ENCODE measurements at places on chromosomes 1 and 21. TPM values are rescaled to one million over a fixed set of nuclear protein-coding genes. Genes with fewer than 3 reads are reported as not detected.

The PRAMEF7 gene
- not detected for total RNA-seq

DNA sequence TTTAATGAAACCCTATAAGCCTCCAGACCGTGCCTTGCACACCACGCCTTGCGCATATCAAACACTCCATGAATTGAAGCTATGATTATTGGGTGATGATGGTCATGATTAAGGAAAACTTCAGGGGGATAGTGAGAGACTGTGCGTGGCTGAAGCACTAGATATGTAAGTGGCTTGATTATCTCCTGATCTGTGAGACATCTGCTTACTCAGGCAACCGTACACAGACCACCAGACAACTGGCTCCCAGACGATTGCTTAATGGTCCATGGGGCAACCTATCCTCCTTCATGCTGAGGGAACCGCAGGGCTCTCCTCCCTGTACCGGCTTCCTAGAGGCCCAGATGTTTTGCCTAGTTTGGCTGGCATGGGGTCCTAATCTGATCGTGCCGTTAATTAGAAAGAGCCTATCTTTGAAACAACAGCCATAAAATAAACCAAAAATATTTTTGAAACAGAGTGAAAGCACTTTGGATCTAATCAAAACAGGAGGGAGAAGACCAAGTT, 51.6 kb downstream of the IRF2BP2 start:
- no peak overlapping the region for H3K27ac ChIP-seq
- peak; percentile 32 for DNase-seq
- H3K27me3 ChIP-seq: no peaks in the 10 kb centered on the region
- H3K36me3 ChIP-seq: no peaks in the 10 kb centered on the region

DNA sequence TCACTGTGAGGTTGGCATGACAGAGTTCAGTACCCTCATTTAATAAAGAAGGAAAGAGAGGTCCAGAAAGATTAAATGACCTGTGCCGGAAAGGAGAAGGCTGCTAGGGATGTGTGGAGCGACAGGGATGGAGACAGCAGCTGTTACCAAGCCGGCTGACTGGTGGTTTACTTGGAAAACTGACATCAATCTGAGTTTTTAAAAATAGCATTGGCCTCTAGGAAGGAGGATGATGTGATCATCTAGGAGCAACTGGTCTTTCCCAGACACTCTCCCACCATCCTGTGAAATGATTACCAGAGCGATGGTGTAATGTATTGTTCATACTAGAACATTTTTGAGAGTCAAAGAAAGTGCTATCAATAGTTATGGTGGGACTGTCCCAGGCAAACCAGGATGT, 154.4 kb downstream of the ZSCAN20 start:
- no peaks in the 10 kb centered on the region for H3K4me1 ChIP-seq
- H3K4me3 ChIP-seq: no peak overlapping the region
- no peak for DNase-seq
- no peak overlapping the region for H3K27ac ChIP-seq
- no peaks in the 10 kb centered on the region for H3K36me3 ChIP-seq

DNA sequence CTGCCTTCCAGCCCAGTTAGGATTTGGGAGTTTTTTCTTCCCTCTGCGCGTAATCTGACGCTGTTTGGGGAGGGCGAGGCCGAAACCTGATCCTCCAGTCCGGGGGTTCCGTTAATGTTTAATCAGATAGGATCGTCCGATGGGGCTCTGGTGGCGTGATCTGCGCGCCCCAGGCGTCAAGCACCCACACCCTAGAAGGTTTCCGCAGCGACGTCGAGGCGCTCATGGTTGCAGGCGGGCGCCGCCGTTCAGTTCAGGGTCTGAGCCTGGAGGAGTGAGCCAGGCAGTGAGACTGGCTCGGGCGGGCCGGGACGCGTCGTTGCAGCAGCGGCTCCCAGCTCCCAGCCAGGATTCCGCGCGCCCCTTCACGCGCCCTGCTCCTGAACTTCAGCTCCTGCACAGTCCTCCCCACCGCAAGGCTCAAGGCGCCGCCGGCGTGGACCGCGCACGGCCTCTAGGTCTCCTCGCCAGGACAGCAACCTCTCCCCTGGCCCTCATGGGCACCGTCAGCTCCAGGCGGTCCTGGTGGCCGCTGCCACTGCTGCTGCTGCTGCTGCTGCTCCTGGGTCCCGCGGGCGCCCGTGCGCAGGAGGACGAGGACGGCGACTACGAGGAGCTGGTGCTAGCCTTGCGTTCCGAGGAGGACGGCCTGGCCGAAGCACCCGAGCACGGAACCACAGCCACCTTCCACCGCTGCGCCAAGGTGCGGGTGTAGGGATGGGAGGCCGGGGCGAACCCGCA, at the start of gene PCSK9:
TSS of gene PCSK9 (plus strand) at position 207 of the 741 bp plus-strand sequence. CDS start at position 497, 290 bp downstream.
- peaks cover 15% of the 10 kb centered on the region for H3K4me1 ChIP-seq
- H3K27ac ChIP-seq: peak within 1 kb of the TSS; percentile 87
- DNase-seq: peak; percentile 79
- no peaks in the 10 kb centered on the region for H3K27me3 ChIP-seq
- H3K4me3 ChIP-seq: peak within 1 kb of the TSS; percentile 67

The LUZP1 gene
- 5.9 TPM for total RNA-seq

DNA sequence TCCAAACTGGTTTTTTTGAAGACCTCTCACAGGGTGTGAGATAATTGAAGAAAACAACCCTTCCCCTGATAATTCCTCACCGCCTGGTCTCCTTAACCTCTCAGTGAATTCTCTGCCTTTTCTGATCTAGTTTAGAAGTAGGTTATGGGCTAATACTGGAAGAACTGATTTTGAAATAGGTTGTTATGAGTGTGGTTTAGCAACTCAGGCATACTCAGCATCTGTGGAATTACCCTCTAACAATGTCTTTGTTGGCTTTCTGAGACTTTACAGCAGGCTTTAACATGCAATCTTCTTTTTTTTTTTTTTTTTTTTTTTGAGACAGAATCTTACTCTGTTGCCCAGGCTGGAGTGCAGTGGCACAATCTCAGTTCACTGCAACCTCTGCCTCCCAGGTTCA, 10.3 kb upstream of the PLD5 start:
- no peaks in the 10 kb centered on the region for H3K36me3 ChIP-seq
- H3K27ac ChIP-seq: no peak overlapping the region
- DNase-seq: no peak
- no peaks in the 10 kb centered on the region for H3K4me1 ChIP-seq
- H3K27me3 ChIP-seq: no peaks in the 10 kb centered on the region
- H3K4me3 ChIP-seq: no peak overlapping the region

DNA sequence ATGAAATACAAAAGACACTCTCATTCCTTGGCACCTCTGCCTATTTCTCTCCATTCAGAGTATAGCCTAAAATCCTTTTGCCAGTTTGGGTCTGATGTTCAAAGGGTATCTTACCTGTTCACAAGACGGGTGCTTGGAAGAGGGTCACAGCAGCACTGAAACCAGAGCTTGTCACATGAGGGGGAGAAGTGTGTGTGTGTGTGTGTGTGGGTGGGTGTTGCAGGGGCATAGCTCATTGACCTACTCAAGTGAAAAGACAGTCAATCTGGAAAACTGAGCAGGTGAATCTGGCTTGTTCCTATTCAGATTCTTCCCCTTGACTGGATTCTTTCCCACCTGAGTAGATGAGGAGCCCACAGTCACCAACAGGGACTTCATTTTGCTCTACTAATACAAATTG, 63.9 kb downstream of the KCTD3 start:
- peaks cover 5% of the 10 kb centered on the region for H3K36me3 ChIP-seq
- H3K27me3 ChIP-seq: no peaks in the 10 kb centered on the region
- H3K27ac ChIP-seq: no peak overlapping the region

GRCh38 chr1:201881617-201882016, 7.1 kb upstream of the SHISA4 start:
- no peak for DNase-seq
- no peaks in the 10 kb centered on the region for H3K36me3 ChIP-seq
- H3K4me1 ChIP-seq: peaks cover 6% of the 10 kb centered on the region
- no peak overlapping the region for H3K27ac ChIP-seq
- no peak overlapping the region for H3K4me3 ChIP-seq
- H3K27me3 ChIP-seq: no peaks in the 10 kb centered on the region

DNA sequence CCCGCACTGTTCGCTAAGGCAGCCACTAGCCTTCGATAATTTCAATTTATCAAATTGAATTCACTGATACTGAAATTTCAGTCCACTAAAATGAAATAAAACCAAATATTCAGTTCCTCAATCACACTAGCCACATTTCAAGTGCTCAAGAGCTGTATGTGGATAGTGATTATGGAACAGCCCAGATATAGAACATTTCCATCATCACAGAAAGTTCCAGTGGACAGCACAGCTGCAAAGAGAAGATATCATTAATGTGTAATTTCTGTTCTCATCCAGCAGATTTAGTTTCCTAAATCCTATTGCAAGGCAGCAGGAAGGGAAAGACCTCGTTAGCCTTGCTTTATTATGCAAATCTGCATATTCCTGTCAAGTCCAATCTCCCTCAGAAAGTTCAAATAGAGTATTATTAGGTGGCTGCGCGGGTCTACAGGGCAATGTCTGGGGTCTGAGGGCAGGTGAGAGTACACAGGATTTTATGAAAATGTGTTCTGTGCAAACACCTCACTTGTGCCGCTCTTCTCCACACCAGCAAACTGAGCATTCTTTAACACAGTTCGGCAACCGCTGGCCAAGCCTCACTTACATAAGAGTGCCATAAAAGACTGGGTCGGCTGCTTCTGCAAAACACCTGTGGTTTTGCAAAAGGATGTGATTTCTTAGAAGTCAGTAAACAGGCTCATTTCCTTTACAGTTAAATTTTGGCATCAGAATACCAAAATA, 22.4 kb downstream of the CAPZB start:
- H3K27ac ChIP-seq: no peak overlapping the region
- DNase-seq: no peak
- H3K4me3 ChIP-seq: no peak overlapping the region

DNA sequence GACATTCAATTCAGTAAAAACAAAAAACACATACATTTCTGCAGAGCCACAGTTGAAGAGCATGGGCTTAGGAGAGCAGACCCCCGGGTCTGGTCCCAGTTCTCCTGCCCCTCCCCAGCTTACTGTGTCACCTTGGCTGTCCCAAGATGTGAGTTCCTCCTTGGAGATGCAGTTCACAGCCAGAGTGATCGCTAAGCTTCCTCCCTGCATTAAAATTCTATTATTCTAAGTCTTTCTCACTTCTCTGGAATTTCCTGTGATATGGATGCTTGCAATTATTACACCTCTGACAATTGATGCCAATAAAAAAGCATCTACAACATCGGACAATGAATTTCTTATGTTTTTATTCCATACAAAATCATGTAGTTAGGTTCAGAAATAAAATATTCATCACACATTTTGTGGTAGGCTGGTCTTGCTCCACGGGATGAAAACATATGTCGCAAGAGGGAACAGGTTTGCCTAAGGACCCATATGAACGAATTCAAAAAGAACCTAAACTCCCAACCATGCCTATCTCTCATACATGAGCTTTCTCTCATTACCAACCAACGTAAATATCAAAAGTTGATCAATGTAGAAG, 328.5 kb upstream of the RUNX1 start:
- H3K27ac ChIP-seq: no peak overlapping the region
- H3K4me1 ChIP-seq: no peaks in the 10 kb centered on the region
- no peak overlapping the region for H3K4me3 ChIP-seq
- no peaks in the 10 kb centered on the region for H3K36me3 ChIP-seq
- no peak for DNase-seq

All from liver (tissue), 10 donors.